ENCODE measurements at places on chromosomes 7 and 10.
A peak's percentile ranks its signal among the peaks of the same experiment; 100 is the strongest.

DNA sequence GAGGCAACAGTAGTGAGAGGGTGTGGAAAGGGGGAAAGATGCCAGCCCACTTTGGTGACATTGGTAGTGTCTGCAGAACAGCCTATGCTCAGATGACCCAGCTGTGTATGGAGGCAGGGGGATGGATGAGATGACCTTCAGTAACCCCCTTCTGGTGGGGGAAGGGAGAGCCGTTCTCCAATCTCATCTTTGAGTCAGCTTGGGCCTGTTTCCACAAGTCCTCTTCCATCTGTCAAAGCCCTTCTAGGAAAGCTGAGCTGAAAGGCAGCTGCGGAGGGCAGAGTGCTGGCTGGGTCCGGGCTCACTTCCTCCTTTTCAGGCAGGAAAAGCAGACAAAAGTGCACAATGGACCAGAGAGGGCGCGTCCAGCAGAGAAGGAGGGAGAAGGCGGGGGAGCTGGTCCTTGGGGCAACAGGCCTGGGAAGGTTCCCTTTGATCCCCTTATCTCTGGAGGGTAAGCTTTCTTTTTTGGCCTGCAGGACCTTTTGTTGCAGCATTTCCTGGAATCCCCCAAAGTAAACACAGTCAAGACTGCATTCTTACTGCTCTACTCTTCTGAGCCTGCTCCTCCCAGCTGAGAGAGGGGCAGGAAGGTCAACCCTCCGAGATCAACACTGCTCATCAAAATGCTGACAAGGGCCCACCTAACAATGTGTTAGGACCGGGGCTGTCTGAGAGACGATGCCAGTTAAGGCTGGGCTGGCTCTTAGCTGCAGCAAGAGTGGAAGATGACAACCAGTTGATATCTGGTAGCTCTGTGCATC, 1.2 kb upstream of the LRMDA start:
- DNase-seq: peak; percentile 42

- no peak for DNase-seq
Observed at GRCh38 chr7:24604630-24605029, 31.4 kb downstream of the PALS2 start.

GRCh38 chr10:128361487-128361886, 235.3 kb upstream of the MKI67 start:
- no peak for DNase-seq

DNA sequence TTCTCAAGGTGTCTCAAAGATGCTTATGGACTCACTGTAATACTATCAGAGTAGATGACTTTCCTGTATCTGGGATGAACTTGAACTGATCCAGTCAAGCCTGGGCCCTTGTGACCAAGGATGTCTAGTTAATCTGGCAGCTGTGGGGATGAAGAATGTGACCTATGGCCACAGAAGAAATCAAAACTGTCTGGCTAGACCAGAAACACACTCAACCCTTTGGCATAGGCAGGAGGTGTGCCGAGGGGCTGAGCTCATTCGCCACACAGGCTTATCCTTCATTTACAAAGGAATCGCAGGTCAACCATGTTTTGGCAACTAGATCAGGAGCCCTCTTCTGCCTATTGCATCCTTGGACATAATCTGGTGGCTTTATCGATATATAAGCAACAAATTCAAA, 110.6 kb downstream of the ATXN7L1 start:
- no peak for DNase-seq

GRCh38 chr7:21071561-21072501, 285.1 kb upstream of the SP8 start:
- no peak for DNase-seq

- DNase-seq: no peak
Observed at GRCh38 chr10:49379596-49380410, 16.1 kb downstream of the DRGX start.

- no peak for DNase-seq
Observed at GRCh38 chr7:25996006-25996408, 156.0 kb upstream of the NFE2L3 start.

GRCh38 chr10:1635340-1635739, 102.0 kb downstream of the ADARB2 start:
- no peak for DNase-seq

GRCh38 chr7:71243736-71244410, 111.9 kb downstream of the GALNT17 start:
- no peak for DNase-seq

DNA sequence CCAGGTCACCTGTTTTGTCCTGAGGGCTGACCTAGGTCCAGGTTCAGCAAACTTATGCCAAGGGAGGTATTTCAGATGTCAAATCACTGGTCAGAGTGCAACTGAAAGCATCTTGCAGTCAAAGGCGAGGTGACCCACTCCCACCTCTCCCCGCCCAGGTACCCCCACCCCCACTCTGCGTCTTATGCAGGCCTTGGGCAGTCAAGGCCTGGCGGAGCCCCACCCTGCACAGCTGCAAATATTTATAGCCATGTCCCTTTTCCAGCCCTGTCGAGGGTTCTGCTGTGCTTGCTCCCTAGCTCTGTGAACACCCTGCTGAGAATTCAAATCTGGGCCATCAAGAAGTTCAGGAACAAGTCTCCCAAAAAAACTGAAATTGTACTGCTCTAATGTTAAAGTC, 40.6 kb upstream of the BMPR1A start:
- DNase-seq: no peak

DNA sequence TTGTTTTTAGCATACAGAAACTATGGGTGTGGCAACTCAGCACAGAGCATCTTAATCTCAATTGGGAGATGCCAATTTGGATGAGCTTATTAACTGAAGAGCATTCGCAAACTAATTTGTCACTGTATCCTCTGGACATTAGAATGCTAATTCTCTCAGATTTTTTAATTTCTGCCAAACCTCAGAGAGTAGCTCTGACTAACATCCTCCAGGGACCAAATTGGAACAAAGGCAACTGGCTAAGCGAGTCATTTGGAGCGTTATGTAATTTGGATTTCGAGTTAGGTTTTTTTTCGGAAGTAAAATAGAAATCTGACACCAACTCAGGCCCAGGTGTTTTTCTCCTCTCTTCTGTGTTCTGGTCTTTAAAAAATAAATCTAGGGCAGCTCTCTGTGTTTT, 201.9 kb downstream of the BMPER start:
- peak; percentile 83 for DNase-seq

DNA sequence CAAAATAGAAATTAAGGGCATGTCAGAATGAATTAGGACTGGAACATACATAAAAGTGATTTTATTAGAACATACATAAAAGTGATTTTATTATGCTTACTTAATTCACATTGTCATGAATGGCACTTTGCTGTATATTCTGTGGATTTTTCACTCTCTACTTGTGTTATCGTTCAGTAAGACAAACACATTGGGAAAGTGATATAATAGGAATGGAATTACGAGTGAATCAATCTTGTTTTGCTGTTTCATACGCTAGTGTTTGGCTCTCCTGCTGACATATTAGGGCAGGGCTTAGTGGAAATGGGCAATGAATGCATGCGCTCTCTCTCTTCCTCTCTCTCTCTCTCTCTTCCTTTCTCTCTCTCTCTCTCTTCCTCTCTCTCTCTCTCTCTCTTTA, 561.1 kb downstream of the ACTR3B start:
- DNase-seq: no peak

- no peak for DNase-seq
Observed at GRCh38 chr10:11797281-11797680, 25.9 kb upstream of the PROSER2 start.

GRCh38 chr7:69780379-69780778, 182.1 kb downstream of the AUTS2 start:
- DNase-seq: no peak

DNA sequence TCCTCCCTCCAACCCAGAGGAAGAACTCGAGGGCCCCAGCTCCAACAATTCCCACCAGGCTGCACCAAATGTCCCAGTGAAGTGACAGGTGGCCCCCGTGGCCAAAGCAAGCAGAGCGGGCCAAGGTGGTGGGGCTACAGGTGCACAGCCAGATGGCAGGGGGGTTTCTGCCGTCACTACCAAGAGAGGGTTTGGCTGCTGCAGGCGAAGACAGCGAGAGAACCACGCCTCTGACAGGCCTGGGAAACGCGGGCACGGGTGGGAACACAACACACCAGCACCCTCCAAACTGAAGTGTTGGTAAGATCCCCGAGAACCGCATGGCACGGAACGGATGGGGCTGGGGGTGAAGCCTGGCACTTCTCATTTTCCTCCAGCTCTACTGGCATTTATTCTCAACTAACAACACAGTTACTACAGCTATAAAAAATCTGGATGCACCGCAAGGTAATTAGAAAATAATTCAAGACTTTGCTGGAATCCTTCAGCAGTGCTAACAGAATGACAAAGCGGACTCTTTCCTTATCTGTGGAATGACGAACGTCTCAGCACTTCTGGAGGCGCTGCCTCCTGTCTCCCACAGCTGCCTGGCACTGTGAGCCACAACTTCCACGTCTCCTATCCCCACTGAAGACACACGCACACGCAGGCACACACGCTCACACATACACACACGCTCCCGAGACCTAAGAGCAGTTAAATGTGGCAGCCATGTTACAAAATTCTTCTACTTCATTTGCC, 167.9 kb downstream of the TCERG1L start:
- DNase-seq: no peak

DNA sequence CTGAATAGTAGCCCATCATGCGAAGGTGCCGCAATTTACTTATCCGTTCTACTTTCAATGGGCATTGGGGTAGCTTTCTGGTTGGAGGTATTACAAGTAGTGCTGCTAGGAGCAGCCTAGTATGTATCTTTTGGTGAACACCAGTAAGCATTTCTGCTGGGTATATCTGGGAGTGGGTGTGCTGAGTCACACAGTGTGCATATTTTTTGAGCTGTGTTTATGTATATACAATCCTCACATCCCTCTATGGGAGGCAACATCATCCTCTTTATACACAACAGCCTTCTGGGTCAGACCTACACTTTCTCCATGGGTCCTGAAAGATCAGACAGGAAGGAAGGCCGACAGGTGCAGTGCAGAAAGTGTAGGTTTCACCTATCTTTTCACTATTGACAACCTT, 36.3 kb downstream of the PYROXD2 start:
- no peak for DNase-seq

- no peak for DNase-seq
Observed at GRCh38 chr7:43248553-43248952, 136.1 kb downstream of the HECW1 start.

DNA sequence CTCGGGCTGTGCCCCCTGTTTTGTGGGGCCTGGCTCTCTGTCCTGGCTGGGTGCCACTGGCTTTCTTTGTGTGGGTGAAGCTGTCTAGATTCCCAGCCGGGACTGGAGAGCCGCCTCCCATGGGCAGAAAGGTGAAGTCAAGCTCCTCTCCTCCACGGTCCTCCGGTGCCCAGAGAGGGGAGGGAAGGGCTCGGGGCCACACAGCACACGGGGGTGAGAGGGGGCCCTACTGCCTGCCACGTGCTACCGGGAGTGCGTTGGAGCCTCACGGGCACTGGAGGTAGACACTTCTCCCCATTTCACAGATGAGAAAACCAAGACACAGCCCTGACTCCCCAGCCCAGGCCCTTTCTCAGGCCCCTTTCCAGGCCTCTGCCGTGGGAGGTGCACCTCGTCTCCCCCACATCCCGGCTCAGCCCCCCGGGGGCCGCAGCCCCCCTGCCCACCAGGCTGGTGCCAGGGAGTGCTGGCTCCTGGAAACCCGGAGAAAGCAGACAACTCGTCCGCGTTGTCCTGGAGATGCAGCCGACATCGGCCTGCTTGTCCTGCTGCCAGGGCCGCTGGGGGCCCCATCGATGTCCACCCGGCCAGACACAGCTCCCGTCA, 55.8 kb downstream of the UNCX start:
- no peak for DNase-seq

DNA sequence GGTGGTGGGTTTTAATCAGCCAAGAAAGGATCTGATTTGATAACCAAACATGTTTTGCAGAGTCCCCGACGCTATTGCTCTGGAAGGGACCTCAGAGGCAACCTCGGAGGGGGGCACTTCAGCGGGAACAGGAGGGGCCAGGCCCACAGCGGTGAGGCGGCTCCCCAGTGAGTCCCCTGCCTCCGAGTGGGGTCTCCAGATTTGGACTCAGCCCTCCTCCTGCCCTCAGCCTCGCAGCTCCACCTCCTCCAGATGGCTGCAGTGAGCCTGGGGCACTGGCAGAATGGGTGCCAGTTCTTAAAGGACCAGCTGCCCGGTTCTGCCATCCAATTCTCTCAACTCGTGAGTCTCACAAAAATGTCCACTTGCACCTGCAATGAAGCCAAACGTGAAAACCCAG, 61.0 kb upstream of the NANOS1 start:
- no peak for DNase-seq

- peak; percentile 58 for DNase-seq
Observed at GRCh38 chr7:23893942-23894891, 184.2 kb downstream of the STK31 start.

GRCh38 chr10:89644691-89644966, 413 bp downstream of the PANK1 start:
- DNase-seq: no peak

DNA sequence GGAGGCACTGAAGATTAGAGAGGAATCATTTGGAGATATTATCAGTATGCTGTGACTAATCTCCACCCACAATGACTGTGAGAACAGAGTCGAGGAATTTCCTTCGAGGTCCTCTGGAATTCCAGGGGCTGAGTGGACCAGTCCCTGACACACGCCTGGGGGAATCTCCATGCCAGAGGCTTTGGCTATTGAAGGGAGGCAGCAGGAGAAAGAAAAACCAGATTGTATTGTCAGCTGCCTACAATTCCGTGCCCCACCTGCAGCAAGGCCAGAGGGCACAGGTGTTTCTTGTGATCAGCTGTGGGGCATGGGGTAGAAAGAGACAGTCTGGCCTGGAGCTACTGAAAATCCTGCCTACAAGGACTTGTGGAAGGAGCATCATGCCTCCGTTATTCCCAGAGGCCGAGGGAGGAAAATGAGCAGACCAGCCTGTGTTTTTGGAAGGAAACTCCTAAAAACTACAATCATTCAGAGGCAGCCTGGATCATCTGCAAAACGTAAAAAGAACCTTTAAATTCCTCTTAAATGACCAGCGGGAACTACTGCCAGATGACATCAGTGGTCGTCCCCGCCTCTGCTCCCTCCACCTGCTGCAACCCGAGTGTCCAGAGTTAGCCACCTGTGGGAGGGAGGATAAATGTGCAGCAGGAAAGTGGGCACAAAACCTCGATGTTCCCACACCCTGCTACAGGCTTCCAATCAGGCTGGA, 25.4 kb upstream of the ANK3 start:
- DNase-seq: peak; percentile 81

GRCh38 chr7:128135515-128136214, 104.4 kb upstream of the LRRC4 start:
- peak; percentile 63 for DNase-seq

DNA sequence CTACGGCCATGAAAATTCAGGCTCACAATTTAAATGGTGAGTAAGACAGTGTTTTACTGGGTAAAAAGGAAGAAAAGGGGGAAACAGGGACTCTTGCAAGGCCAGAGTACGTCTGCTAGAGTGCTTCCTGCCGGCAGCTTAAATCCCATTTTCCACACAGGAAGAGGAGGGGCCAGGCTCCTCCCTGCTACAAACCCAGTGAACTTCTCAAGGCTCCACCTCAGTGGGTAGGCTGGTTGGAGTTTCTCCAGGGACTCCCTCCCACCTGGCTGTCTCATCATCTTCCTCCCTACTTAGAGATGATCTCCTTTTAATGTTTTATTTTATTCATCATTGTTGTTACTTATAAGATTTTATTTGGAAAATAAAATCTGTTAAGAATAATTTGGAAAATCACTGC, 62.6 kb upstream of the SEMA3C start:
- DNase-seq: no peak

- DNase-seq: no peak
Observed at GRCh38 chr10:132298038-132298881, 9.5 kb downstream of the STK32C start.
